ENCODE measurements at places on chromosomes 4 and X.

GRCh38 chrX:44308869-44309268 lies 34.6 kb downstream of the EFHC2 start:
- DNase-seq: no peak

GRCh38 chr4:156018383-156018782 lies 64.7 kb upstream of the CTSO start:
- no peak for DNase-seq

DNA sequence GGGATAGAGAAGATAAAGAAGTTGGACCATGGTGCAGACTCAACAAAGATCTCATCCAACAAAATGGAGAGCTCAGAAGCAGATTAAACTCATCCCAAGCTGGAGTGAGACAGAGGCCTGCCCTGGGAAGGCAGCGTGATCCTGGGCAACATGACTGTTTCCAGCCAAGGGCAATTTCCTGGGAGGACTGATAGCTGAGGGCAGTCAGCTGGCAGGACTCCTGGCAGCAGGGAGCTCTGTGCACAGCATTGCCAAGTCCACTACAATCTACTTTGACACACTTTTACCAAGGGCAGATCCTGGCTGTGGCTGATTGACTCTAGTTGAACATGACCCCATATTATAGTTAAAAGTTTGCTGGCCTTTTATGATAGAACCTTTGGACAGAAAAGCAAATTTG lies 357.3 kb upstream of the RASGEF1B start:
- no peak for DNase-seq

DNA sequence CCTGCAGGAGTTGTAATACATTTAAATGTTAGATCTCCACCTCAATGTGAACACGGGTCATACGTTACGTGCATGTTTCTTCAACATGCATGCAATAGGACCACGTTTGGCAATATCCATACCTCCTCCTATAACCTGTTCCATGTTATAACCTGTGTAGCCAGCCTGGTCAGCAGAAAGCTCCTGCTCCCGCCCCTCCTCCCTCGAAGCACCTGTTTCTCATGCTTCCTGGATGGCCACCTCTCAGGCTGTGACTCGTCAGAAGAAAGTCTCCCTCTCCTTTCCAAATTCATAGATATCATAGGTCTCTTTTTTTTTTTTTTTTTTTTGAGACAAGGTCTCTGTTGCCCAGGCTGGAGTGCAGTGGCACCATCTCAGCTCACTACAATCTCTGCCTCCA lies 96.5 kb downstream of the HMX1 start:
- DNase-seq: no peak

GRCh38 chr4:86974551-86974994 lies 39.8 kb downstream of the AFF1 start:
- DNase-seq: no peak

GRCh38 chr4:128703948-128704347 lies 105.6 kb upstream of the JADE1 start:
- no peak for DNase-seq

DNA sequence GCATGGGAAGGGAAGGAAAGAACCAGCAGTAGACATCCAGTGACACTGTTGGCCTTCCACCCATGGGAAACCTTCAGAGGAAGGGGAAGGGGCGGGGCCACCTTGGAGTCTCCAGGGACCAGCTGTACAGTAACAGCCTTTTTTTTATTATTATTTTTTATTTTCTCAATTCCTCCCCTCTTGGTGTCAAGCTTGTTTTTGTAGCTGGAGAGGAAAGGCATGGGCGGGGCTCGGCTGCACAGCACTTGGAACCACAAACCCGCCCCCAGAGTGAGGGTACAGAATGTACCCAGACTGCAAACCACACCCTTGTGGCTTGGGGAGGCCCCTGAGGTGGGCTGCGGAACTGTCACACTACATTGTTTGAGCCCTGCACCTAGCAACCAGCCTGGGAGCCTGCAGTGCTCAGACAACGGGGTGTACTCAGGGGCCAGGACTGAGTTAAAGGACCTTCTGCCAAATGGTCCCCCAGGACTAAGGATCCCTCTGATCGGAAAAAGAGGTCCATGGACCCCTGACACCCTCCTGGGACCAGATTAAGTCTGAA lies 45.7 kb downstream of the PRPS1 start:
- DNase-seq: no peak

GRCh38 chr4:30948653-30949052 lies 228.5 kb downstream of the PCDH7 start:
- no peak for DNase-seq

- DNase-seq: no peak
Measured at GRCh38 chrX:119643696-119644095, 37.5 kb upstream of the NKRF start.

DNA sequence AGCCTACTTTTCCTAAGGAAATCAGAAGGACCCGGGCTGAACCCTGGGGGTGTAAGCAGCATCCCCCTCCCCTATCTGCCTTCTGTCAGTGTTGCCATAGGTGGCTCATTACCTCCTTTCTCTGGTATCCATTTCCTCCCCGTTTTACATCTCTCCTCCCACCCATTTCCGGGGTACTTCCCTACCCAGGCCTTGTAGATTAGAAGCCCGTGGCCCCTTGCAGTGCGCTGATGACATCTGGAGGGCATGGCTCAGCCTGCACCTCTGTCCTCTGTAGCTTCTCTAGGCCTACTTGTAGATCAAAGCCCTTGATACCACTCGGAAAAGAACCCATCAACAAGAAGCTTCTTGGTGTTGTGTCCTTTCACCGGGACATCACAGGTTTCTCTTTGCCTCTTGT lies 71.8 kb downstream of the NBDY start:
- DNase-seq: no peak

GRCh38 chr4:121943941-121944340 lies 7.9 kb downstream of the TRPC3 start:
- no peak for DNase-seq

DNA sequence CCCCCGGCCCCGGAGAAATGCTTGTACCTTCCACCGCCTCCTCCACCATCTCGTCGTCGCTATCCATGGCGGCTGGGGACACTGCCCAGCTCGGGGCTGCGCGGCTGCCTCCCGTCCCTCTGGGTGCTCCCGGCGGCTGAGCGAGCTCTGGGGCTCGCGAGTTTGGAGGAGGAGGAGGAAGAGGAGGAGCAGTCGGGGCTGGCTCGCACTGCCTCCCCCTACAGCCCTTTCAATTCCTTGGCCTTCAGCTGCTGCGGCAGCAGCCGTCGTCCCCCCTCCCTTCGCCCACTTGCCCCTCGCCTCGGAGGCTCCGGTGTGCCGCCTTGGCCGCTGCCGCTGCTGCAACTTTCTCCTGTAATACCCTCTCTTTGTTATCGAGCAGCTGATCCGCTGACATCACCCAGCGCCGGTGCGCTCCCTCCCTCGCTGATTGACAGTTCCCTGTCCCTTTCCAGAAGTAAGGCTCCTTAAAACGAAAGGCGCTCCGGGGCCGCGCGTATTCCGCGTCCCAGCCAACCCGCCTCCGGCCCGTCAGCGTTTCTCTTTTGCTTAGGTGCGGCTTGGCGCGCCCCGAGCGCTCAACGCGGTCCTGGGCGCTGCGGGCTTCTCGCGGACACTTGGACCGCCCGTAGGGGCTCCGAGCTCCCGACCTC lies at the start of gene SETD7:
Gene SETD7 (minus strand): TSS at position 149 of the 653 bp plus-strand sequence. CDS start 82 bp downstream, at position 67.
- no peak for DNase-seq

GRCh38 chrX:79170476-79171035 lies 26.1 kb downstream of the GPR174 start:
- no peak for DNase-seq

GRCh38 chrX:109952050-109952449 lies 50.9 kb upstream of the TMEM164 start:
- DNase-seq: no peak

GRCh38 chrX:114962209-114962608 lies 55.2 kb downstream of the IL13RA2 start:
- no peak for DNase-seq

DNA sequence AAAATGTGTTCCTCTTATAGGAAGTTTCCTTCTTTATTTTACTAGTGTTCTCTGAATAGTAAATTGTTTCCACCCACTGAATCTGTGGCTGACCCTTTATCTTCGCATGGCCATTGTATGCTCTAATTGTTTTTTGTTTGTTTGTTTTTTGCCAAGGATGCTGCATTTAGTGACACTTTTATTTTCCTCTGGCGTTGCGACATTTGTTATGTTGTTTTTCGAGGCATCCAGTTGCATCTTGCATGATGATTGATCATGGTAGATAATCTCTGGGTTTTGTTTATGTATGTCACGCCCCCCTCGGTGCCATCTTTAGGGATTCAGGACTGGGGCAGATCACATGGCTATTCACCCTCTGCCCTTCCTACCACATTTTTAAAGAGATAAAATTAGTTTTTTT lies 2.2 kb downstream of the NMU start:
- no peak for DNase-seq

- DNase-seq: no peak
Measured at GRCh38 chr4:153221783-153222706, 17.8 kb downstream of the TRIM2 start.

DNA sequence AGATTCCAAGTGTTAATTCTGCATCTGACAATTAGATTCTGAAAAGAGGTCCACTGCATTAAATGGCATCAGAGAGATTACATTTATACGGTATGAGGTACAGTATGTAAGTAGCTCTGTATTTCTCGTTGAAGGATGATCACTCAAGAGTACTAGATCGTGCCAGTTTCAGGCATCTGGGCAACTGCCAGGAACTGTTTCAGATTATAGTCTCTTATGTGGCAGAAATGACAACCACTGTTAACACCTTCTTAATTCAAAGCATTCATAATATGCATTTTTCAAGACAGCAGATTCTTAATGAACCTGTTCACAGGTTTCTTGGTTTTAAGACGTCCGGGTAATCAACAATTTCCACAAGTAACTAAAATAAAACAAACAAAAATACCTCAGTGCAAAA lies 1.6 kb downstream of the ANKRD50 start:
- DNase-seq: no peak

- no peak for DNase-seq
Measured at GRCh38 chrX:151723156-151723760, 7.4 kb downstream of the FATE1 start.

- DNase-seq: no peak
Measured at GRCh38 chrX:123743312-123743711, 10.5 kb upstream of the THOC2 start.

GRCh38 chrX:650324-650723 lies 19.7 kb downstream of the SHOX start:
- no peak for DNase-seq

- DNase-seq: no peak
Measured at GRCh38 chr4:13700021-13700857, 72.7 kb upstream of the BOD1L1 start.

DNA sequence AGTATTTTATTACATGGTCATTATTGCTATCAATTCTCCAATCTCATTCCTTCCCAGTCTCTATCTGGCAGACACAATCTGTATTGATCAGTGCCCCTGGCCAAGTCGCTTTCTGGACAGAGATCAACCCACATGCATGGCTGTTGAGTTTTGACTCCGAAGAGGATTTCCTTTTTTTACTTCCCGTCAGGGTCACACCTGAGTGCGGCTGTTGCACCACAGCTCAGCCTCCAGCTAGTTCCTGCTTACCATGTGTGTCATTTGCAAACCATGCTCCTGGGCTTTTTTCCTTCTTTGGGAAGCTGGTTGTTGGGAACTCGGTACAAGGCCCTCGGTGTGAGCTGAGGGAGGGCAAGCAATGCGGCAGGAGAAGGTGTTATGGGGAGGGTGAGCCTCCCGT lies 11.7 kb downstream of the MAGED2 start:
- no peak for DNase-seq

DNA sequence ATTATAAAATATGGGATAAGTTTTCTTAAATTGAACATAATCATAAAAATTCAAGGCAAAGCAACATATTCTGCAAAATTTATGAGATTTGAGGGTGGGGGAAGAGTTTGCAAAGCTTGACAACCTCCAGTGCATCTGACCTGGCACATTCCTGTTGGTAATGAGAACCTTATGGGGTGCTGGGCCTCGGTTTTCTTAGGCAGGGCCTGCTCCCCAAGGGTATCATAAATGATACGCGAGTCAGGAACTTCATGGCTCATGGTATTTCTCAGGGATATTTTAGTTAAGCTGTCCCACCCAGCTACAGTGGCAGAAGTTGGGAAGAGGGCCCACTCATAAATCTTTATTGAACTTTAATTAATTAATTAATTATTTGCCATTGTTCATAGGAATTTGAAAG lies 13.2 kb downstream of the AFF2 start:
- DNase-seq: no peak

- no peak for DNase-seq
Measured at GRCh38 chr4:52550186-52550585, 108.9 kb downstream of the USP46 start.

- DNase-seq: no peak
Measured at GRCh38 chrX:39096599-39096998, 295.3 kb downstream of the MID1IP1 start.

DNA sequence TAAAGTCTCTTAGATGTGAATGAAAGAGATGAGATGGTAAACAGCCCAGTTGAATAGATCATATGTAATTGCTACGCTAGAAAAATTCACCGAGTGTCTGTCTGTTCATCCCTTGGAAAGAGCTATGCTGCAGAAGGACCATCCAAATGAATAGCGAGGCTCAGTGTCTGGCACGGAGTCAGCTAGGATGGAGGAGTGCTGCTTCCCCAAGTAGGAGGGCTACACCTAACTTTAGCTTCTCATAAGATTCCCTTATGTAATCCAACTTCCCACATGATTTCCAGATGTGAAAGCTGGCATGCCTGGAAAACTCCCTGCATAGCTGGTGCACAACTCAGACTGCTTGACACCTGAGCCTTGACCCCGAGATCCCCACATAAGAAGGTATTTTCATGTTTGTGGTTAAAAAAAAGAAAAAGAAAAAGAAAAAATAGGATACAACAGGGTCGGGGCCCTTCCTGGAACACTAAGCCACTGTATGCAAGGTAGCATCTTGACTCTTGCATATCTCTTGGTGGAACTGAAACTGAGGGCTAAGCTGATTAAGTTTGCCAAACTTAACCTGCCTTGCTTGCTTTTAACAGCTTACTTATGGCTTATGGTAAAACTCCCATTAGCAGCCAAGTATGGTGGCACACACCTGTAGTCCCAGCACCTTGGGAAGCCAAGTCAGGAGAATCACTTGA lies 82.3 kb downstream of the FREM3 start:
- DNase-seq: no peak

DNA sequence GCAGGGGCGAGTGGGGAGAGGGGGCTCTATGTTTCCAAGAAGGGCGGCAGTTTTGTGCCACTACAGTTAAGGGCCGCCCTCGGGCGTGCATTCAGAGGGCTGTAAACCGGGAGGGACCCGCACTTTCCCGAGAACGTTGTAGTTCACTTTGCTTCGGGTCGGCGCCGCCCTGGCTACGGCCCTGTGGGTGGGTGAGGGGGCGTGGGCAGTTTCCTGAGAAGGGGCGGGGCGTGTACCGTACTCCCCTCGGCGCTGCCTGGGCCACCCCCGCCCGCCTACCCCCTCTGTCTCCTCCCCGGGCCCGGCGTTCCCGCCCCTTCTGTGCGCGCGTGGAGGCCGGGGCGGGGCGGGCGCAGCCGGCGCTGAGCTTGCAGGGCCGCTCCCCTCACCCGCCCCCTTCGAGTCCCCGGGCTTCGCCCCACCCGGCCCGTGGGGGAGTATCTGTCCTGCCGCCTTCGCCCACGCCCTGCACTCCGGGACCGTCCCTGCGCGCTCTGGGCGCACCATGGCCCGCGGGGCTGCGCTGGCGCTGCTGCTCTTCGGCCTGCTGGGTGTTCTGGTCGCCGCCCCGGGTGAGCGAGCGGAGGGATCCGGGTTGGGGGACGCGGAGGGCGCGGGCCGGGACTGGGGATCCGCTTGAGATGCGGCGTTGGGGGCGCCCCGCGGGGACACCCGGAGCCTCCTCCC lies at the start of gene CD99:
Gene CD99 (plus strand): TSS at position 440 of the 687 bp plus-strand sequence. CDS start 66 bp downstream, at position 506.
- DNase-seq: peak; percentile 90
